ENCODE measurements at places on chromosomes 6 and 20. TPM values are rescaled to one million over a fixed set of nuclear protein-coding genes. Genes with fewer than 3 reads are reported as not detected.
A peak's percentile ranks its signal among the peaks of the same experiment; 100 is the strongest.

- no peak overlapping the region for H3K4me3 ChIP-seq
- peaks cover 11% of the 10 kb centered on the region for H3K4me1 ChIP-seq
- H3K27me3 ChIP-seq: peaks cover 59% of the 10 kb centered on the region
- no peak for DNase-seq
Observed at GRCh38 chr6:29558439-29559079, 973 bp downstream of the UBD start.

DNA sequence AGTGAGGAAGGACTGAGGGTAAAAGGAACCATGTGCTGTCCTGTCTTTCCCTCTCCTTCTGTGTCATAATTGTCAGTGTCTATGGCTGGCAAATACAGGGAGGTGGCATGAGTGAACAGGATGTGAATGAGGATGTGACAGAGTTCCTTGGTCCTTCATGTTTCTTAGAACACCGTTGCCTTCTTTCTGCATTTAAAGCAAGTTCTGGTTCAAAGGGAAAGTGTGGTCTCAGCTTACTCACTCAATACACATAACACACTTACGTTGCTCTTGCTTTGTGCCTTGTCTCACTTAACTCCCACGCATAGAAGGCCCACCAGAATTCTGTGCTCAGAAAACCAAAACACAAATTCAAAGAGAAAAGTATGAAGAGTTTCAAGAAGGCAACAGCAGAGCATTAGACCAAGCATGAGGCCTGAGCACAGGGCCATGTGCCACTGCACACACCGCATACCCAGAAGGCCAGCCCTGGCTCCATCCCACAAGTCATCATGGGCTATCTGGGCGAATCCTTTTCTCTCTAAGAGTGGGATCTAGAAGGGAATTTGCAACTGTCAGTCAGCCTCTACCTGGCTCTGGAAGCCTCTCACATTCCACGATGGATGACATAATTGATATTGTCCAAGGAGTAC, 38.9 kb upstream of the SAYSD1 start:
- peaks cover 10% of the 10 kb centered on the region for H3K27me3 ChIP-seq
- no peaks in the 10 kb centered on the region for H3K36me3 ChIP-seq
- H3K4me3 ChIP-seq: no peak overlapping the region
- H3K27ac ChIP-seq: peak overlapping the region; percentile 84
- peak; percentile 63 for DNase-seq

GRCh38 chr20:1299522-1299921, 29.4 kb downstream of the SDCBP2 start:
- no peaks in the 10 kb centered on the region for H3K36me3 ChIP-seq
- H3K4me1 ChIP-seq: peaks cover 18% of the 10 kb centered on the region

Gene DNAAF9
- 1.8 TPM for total RNA-seq

Gene DNAH8
- 0.02 TPM for total RNA-seq

Gene RAET1L
- not detected for total RNA-seq

Gene PI3
- total RNA-seq: not detected
